ENCODE measurements at places on chromosomes 16 and 17. TPM values are rescaled to one million over a fixed set of nuclear protein-coding genes. Genes with fewer than 3 reads are reported as not detected.
A peak's percentile ranks its signal among the peaks of the same experiment; 100 is the strongest.

Gene OR4D1
- not detected for total RNA-seq

Gene PRSS21
- not detected for total RNA-seq

Gene CCL1
- total RNA-seq: not detected

Gene CDK10
- 16.1 TPM for total RNA-seq

DNA sequence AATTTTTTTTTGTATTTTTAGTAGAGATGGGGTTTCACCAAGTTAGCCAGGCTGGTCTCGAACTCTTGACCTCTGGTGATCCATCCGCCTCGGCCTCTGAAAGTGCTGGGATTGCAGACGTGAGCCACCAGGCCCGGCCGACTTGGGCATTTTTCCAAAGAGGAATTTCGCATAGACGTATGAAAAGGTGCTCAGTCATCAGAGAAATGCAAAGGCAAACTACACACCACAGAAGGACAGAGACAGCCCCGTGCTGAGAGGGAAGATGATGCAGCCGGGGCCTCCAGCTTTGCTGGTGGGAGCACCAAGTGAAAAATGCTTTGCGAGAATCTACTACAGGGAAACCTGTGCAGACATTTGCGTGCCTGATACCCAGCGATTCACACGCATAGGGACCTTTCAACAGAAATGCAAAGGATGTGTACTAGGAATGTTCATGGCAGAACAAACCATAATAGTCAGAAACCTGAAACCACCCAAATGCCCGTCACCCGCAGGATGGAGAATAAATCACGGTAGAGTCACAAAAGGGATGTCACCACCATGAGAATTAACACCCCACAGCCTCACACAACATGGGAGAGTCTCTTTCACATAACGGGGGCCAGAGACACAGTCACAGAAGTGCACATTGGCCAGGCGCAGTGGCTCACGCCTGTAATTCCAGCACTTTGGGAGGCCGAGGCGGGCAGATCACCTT, 5.2 kb downstream of the RAB40B start:
- no peak overlapping the region for H3K4me3 ChIP-seq
- H3K36me3 ChIP-seq: no peaks in the 10 kb centered on the region
- no peaks in the 10 kb centered on the region for H3K27me3 ChIP-seq
- no peak overlapping the region for H3K27ac ChIP-seq
- DNase-seq: peak; percentile 18

GRCh38 chr17:18217412-18218015, 7.9 kb upstream of the LLGL1 start:
- no peak overlapping the region for H3K4me3 ChIP-seq
- no peaks in the 10 kb centered on the region for H3K36me3 ChIP-seq
- H3K4me1 ChIP-seq: no peaks in the 10 kb centered on the region
- no peak overlapping the region for H3K27ac ChIP-seq

GRCh38 chr16:10978871-10979446, 34.6 kb downstream of the CLEC16A start:
- no peaks in the 10 kb centered on the region for H3K27me3 ChIP-seq
- DNase-seq: no peak
- H3K27ac ChIP-seq: peak overlapping the region; percentile 52

- no peak overlapping the region for H3K27ac ChIP-seq
- no peaks in the 10 kb centered on the region for H3K27me3 ChIP-seq
- no peak overlapping the region for H3K4me3 ChIP-seq
Observed at GRCh38 chr17:79707931-79708891, 22.5 kb upstream of the ENPP7 start.

DNA sequence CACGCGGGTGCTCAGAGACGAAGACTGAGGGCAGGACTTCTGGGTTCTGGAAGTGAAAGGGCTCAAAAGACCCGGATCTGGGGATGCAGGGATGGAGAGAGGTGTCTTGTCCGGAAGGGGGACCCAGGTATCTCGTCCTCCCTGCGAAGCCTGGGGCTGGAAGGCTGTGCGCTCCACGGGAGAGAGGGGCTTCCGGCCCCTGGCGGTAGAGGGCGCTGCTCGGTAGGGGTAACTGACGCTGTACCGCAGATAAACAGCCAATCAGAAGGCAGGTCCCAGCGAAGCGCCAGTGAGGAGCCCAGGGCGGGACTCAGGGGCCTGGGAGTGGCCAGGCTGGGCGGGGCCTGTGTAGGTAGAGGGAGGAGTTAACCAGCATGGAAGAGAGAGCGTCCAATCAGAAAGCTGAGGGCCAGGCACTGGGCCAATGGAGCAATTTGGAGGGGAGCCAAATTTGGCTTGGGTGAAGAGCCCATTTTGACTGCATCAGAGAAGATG, 804 bp downstream of the TGFB1I1 start:
- no peaks in the 10 kb centered on the region for H3K27me3 ChIP-seq
- peak overlapping the region; percentile 96 for H3K27ac ChIP-seq
- DNase-seq: peak; percentile 90
- H3K4me3 ChIP-seq: peak overlapping the region; percentile 56
- H3K4me1 ChIP-seq: no peaks in the 10 kb centered on the region

DNA sequence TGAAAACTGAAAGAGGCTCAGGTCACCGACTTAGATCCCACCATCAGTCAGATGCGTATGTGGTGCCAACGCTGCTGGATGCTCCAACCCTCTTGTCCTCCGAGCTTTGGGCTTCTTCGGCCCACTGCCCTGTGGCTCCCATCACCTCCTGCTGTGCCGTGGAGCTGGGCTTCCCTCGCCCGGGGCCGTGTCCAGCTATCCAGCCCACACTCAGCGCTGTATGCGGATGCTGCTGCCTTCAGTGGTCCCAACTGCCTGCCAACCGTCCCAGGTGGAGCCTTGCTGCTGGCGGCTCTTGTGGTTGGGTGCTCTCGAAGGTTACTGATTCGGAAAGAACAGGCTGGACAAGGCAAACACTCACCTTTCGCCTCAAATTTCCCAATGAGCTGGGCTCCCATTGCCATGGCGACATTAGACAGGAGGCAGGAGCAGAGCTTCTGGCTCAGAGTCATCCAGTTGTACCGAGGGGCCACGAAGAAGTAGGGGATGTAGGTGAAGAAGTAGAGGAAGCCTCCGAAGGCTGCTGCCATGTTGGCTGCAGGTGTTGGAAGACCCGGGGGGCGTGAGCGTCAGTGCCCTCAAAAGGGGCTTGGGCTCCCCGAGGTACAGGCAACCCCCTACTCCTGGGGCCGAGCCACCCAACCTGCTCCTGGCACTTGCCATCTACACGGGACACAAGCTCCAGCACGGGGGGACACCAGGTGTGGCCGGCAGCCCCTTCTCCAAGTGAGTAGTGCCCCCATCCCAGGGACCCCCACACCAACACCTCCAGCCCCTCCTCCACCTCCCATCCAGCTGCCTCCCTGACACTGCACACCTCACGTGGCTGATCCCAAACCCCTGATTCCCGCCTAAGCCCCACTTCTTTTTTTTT, 32.2 kb downstream of the ABCA3 start:
- peaks cover 7% of the 10 kb centered on the region for H3K36me3 ChIP-seq
- no peaks in the 10 kb centered on the region for H3K27me3 ChIP-seq
- no peak overlapping the region for H3K4me3 ChIP-seq
- H3K4me1 ChIP-seq: no peaks in the 10 kb centered on the region
- no peak overlapping the region for H3K27ac ChIP-seq

DNA sequence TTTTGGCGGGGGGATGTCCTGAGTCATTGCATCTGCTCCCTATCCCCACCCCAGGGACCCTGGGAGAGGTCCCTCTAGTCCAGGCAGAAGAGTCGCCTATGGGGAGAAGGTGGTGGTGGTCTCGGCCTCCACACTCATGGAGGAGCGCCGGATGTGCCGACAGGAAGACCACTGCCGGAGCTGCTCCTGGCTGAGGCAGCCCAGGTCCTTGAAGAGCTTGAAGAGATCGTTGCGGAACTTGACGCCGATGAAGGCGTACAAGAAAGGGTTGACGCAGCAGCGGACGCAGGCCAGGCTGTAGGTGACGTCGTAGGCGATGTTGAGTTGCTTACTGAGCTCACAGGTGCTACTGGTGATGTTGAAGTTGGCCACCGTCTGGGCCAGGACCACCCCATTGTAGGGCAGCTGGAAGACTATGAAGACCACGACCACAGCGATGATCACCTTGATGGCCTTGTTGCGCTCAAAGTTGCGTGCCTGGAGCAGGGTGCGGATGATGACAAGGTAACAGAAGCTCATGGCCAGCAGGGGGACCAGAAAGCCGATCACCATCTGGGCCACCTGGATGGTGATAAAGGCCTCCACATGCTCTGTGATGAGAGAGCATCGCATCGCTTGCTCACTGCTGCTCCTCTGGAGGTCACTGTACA, 10.5 kb downstream of the CCR7 start:
- DNase-seq: no peak
- no peaks in the 10 kb centered on the region for H3K36me3 ChIP-seq
- H3K27ac ChIP-seq: peak overlapping the region; percentile 79
- no peak overlapping the region for H3K4me3 ChIP-seq
- peaks cover 78% of the 10 kb centered on the region for H3K4me1 ChIP-seq

GRCh38 chr17:81428121-81428515, 32.9 kb downstream of the BAHCC1 start:
- DNase-seq: no peak
- H3K4me1 ChIP-seq: peaks cover 54% of the 10 kb centered on the region
- H3K27me3 ChIP-seq: no peaks in the 10 kb centered on the region
- H3K36me3 ChIP-seq: no peaks in the 10 kb centered on the region
- H3K4me3 ChIP-seq: no peak overlapping the region
- peak overlapping the region; percentile 24 for H3K27ac ChIP-seq

- peak overlapping the region; percentile 39 for H3K27ac ChIP-seq
- peaks cover 26% of the 10 kb centered on the region for H3K4me1 ChIP-seq
- no peaks in the 10 kb centered on the region for H3K36me3 ChIP-seq
- peak; percentile 80 for DNase-seq
Observed at GRCh38 chr16:85395913-85396878, 216.9 kb upstream of the GSE1 start.

DNA sequence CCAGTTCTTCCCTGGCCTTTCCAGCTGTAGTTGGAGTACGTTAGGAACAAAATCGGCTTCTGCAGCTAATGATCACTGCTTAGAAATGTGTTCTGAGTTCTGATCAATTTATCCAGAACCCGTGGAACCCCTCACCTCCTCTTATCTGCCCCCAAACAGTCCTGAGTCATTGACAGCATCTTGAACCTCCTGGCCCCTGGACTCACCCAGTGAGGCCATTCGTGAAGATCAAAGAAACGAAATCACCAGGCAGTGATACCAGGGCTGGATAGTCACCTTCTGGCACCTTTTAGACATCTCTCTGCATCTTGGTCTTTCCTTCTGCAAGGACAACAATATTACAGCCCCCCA, 17.0 kb upstream of the EXOC7 start:
- H3K4me3 ChIP-seq: no peak overlapping the region
- no peaks in the 10 kb centered on the region for H3K27me3 ChIP-seq
- H3K27ac ChIP-seq: no peak overlapping the region
- H3K36me3 ChIP-seq: no peaks in the 10 kb centered on the region
- DNase-seq: no peak

DNA sequence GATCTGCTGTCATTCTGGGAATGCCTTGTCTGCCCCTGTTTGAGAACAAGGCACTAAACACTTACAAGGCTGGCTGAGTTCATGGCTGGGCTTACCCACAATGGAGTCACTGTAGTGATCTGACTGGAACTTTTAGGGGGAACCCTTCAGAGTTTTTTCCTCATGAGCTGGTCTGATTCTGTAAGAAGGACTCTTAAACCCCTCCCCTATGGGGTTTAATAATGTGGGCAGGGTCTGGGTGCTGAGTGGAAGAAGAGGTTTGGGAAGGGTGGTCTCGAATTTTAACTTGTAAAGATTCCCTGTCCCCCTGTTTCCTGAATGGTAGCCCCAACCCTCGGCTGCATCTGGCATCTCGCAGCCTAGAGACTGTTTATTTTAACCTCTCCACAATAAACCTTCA, 30.6 kb downstream of the OSBPL7 start:
- H3K27ac ChIP-seq: no peak overlapping the region
- H3K36me3 ChIP-seq: no peaks in the 10 kb centered on the region
- H3K27me3 ChIP-seq: peaks cover 60% of the 10 kb centered on the region

Data from heart left ventricle (tissue), 16 donors.